ENCODE measurements at places on chromosomes 1 and 21.

GRCh38 chr21:17834639-17835354 lies 15.6 kb upstream of the C21orf91 start:
- no peak for DNase-seq

DNA sequence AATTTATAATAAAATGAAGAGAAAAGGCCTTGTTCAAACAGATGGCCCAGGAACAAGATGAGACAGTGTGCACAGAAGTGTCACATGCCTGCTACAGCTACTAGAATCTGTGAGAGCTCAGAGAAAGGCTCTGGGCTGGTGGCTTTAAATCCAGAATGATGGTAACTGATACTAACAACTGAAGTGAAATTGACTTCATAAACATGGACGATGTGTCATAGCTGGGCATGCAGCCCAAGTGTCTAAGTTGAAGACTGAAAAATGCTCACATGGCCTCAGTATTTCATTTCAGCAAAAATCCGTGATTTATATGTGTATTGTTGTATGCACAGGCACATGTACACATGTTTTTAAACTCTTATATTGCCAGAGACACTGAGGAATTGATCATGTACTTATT lies 208.3 kb upstream of the RUNX1 start:
- DNase-seq: no peak

- no peak for DNase-seq
These were observed 3.7 kb downstream of the DMRTB1 start for GRCh38 chr1:53462769-53463501.

DNA sequence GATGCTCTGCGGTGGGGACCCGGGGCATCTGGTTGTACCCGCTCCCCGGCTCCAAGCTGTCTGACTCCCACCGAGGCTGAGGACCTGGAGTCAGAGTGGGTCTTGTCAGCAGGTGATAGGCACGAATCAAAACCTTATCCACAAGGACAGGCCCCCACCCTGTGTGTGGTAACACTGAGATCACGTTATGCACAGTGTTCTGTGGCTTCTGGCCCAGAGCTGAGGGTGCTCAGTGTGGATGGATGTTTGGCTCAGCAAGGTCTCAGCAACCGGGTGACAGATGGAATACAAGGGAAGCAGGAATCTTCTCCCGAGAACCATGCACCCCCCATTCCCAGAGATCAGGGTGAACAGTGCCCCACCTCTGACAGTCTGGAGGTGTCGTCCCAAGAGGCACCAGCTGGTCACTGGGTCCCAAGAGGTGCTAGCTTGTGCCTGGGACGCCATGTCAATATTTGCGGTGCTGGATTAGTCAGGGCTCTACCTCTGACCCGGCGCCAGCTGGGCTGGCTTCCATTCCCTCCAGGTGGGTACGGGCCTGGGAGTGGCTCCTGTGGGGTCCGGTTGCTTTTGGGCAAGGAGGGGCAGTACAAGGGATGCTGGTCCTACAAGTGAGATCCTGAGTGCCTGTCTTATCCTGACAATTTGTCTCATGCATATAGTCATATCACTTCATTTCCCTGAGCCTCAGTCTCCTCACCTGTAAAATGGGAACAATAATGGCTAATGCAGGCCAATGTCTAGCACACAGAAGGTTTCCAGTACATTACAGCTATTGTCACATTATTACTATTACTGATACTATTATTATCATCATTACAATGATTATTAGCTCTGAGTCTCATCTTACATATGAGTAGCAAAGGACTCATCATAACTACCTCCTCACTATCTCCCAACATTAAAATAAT lies 957 bp downstream of the CAPN9 start:
- DNase-seq: no peak

DNA sequence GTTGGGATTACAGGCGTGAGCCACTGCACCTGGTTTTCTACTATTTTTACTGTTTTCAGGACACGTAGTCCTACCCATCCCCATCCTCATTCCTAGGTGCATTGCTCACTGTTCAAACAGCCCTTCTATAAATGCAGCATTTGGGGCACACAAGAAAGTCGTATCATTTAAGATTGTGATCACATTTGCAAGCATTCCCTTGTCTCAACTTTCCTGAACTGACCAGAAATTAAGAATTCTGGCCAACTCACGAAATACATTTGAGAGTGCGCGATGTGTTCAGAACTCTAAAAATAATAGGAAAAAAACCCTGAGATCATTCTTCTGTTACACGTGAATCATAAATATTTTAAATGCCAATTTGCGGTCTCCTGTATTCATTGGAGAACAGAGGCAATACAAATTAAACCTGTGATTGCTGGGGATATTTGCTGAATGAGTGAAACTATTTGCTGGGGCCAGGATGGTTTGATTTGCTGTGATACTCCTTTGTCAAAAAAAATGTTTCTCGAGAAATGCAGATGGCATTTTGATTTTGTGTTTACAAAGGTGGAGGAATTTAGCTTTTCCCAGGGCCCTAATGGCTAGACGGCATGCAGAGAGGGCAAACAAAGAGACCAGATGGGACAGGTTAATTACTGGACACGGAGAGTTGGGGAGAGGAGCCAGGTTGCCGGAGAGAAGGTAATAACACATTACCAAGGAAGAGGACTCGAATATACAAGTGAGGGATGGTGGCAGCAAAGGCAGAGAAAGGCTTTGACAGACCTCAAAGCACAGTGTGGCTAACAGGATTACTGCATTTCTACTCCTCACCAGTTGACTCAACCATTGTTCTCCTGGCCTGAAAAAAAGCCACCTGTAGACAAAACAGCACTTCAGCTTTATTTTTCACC lies 38.4 kb downstream of the STPG1 start:
- no peak for DNase-seq

GRCh38 chr1:173243300-173243699 lies 36.2 kb upstream of the TNFSF4 start:
- no peak for DNase-seq
